Left lung (tissue), 14 donors: ENCODE measurements at places on chromosomes 5 and 9. TPM values are rescaled to one million over a fixed set of nuclear protein-coding genes. Genes with fewer than 3 reads are reported as not detected.

- no peak for DNase-seq
Observed at GRCh38 chr5:37165761-37166160, 83.4 kb downstream of the CPLANE1 start.

GRCh38 chr5:115963566-115963965 lies 1.3 kb downstream of the LVRN start:
- DNase-seq, result no peak

DNA sequence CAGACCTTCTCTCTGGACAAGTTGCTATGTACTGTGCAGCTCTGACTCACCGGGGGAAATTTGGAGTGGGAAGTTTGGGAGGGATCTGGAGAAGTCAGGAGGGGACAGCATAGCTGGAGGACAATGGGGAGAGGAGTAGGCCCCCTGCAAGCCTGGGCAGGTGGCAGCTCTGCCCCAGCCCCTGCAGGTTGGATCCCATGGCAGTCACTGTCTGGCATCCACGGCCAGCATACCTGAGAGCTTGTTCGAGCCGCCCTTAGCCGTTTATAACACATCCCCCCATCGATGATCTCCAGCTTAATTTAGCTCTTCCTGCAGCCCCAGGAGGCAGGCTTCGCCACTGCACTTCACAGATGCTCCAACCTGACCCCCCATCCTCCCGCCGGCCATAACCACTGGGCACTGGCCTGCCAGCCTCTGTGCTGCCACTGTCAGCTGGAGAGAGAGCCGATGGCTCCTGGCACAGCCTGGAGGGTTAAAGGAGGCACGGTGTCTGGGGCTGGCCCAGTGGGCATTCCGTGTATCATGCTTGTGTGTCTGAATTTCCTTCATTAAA lies 57.7 kb upstream of the RNU6ATAC start:
- peak; percentile 46 for DNase-seq

- no peak for DNase-seq
Observed at GRCh38 chr9:107547772-107548297, 58.3 kb upstream of the KLF4 start.

The CDKN2B gene
- polyA plus RNA-seq, result not detected

The CCNO gene
- 5.1 TPM for polyA plus RNA-seq

The CCL21 gene
- 191 TPM for polyA plus RNA-seq
